Stimulated activated CD4-positive, alpha-beta T cell treated with anti-CD3 and anti-CD28 coated beads, Interleukin-2, amount 100 ng/mL, for 24 hours (primary cell): ENCODE measurements at places on chromosomes 13 and 19.
A peak's percentile ranks its signal among the peaks of the same experiment; 100 is the strongest.

GRCh38 chr13:28741084-28741491 is 22.3 kb upstream of the SLC46A3 start:
- DNase-seq: no peak

DNA sequence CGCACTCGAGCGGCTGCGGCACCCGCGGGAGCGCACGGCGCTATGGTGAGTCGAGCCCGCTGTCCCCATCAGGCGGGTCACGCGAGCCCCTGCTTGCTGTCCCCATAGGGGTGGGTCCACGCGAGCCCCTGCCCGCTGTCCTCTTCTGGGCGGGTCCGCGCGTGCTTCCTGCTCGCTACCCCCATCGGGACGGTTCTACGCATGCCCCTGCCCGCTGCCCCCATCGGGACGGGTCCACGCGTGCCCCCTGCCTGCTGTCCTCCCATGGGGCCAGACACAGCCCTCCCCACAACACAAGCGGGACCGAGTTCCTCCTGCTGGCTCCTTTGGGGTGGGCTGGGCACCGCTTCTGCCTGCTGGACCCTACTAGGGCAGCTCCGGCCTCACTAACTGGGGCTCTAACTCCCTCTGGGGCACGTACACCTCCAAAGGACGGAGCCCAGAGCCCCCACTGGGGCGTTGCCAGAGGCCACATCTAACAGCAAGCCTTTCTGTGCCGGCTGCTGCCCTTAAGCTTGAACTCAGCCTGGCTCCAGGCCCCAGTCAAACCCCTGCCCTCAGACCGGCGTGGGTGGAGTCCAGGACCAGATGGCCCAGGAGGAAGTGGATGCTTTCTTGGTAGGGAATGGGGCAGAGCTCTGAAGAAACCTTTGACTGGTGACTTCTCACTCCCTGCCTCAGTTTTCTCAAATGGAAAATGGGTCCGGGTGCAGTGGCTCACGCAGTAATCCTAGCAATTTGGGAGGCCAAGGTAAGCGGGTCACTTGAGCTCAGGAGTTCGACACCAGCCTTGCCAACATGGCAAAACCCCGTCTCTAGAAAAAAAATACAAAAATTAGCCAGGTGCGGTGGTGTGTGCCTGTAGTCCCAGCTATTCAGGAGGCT is 722 bp downstream of the COLGALT1 start:
- DNase-seq: peak; percentile 59

DNA sequence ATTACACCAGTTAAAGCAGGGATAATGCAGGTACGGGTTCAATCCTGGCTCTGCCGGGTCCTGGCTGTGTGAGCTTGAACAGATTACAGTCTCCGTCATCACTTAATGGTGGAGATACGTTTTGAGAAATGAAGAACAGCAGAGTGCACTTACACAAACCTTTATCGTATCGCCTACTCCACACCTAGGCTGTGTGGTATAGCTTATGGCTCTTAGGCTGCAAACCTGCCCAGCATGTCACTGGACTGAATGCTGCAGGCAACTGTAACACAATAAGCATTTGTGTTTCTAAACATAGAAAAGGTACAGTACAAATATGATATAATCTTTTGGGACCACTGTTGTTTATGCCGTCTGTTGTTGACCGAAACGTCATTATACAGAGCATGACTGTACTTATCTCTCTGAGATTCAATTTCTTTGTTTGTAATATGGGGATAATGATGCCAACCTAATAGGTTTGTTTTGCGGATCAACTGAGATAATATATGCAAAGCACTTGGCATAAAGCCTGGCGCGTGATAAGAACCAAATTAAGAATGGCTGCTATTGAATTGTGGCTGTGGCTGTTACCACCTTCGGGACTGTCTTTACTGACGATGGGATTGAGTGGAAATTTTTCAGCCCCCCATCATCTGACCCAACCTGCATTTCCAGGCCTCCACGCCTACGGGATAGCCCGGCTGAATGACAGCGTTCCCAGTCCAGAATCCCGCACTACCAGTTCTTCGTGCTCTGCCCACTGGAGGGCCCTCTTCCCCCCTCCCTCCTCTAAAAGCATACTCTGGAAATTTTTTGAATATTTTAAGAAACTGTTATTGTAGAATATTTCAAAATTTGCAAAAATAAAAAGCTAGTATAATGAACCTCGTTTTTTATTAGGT is 11.2 kb downstream of the KRTDAP start:
- no peak for DNase-seq

DNA sequence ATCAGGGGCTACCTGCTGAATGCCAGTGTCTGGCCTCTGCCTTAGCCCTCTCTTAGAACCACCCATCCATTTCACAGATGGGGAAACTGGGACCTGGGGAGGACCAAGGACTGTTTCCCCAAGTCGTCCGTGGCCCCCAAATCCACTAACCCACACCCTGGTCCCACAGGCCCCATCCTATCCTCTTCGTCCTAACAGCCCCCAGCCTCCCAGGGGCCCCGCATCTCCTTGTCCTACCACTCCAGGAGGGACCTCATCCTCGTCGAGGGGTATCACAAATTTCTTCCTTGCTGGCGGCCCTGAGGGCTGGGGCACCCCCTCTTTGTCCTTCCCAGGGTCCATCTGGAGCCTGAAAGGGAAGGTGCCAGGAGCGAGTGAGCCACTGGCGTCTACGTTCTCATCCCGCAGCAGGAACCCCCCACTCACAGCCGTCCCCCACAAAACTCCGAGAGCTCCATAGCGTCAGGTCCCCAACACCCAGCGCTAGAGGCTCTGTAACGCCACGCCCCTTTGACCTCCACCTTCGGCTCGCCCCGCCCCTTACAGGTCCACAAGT is 606 bp downstream of the ERCC1 start:
- DNase-seq: no peak

DNA sequence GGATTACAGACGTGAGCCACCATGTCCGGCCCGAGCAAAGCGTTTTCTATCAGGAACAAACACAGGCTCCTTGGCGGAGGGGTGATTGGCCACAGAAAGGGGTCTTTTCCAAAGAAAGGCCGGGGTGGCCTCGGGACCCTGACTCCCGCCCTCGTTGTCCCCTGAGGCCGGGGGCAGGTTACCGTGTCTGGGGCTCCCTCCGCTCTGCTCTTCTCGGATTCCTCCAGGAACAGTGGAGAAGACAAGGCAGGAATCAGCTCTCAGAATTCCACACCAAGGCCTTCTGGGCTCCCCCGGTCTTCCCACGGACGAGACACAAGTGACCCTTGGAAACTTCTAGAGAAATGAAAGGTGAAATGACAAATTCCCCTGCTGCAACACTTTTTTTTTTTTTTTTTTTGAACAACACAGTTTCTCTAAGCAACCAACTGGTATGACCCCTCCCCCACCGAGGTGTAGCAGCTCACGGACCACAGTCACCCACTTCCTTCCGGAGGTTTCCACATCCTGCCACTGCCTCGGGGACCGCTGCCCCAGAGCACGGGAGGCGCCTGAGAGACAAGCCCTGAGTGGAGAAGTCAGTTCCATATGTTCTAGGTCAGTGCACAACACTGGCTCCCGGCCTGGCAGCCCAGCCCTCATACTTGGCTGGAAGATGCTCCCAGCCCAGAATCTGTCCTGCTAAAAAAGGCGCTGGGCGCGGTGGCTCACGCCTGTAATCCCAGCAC is 11.0 kb downstream of the MOB3A start:
- DNase-seq: peak; percentile 94

GRCh38 chr13:110471156-110471832 is 90.2 kb downstream of the RAB20 start:
- DNase-seq: no peak

- no peak for DNase-seq
These were observed 67.2 kb upstream of the GPR183 start for GRCh38 chr13:99374169-99374991.

GRCh38 chr19:3778104-3778867 is 6.3 kb upstream of the RAX2 start:
- no peak for DNase-seq

DNA sequence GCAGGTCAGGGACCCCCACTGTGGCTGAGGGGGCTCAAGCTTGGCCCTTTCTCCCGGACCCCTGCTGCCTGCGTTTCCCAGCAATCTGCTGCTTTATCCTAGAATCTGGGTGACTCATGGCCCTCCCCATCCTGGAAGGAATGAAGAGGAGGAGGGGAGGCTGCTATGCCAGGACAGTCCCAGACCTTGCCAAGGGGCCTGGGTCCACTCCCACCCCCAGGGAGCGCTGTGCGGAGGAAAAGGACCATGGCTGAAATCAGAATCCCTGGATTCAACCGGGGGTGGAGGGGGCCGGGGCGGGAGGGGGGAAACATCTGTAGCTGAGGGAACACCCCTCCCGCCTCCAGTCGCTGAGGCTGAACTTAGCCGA is 20.5 kb downstream of the ZNF114 start:
- no peak for DNase-seq

DNA sequence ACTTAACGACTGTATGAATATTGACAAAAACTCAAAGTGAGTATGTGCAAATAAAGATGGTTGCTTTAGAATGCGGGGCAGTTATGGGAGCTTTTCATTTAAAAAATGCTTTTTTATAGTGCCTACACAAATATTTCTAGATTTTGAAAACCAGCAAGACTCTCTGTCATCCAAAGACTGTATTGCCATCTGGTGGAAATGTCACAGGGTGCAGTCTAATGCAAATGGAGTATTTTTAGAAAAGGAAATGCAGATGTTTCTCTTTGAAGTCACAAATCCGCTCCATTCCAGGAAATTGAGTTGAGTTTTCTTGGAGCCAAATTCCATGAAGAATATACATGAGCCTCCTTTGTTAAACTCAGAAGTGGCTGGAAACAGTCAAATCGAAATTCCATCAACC is 2.3 kb upstream of the C1QTNF9B start:
- DNase-seq: peak; percentile 58
